ENCODE measurements at places on chromosomes 4 and X.

- no peak for DNase-seq
Measured at GRCh38 chr4:105215609-105216313, 69.1 kb downstream of the TET2 start.

- DNase-seq, result peak; percentile 91
Measured at GRCh38 chrX:153953342-153953830, 8.9 kb upstream of the RENBP start.

DNA sequence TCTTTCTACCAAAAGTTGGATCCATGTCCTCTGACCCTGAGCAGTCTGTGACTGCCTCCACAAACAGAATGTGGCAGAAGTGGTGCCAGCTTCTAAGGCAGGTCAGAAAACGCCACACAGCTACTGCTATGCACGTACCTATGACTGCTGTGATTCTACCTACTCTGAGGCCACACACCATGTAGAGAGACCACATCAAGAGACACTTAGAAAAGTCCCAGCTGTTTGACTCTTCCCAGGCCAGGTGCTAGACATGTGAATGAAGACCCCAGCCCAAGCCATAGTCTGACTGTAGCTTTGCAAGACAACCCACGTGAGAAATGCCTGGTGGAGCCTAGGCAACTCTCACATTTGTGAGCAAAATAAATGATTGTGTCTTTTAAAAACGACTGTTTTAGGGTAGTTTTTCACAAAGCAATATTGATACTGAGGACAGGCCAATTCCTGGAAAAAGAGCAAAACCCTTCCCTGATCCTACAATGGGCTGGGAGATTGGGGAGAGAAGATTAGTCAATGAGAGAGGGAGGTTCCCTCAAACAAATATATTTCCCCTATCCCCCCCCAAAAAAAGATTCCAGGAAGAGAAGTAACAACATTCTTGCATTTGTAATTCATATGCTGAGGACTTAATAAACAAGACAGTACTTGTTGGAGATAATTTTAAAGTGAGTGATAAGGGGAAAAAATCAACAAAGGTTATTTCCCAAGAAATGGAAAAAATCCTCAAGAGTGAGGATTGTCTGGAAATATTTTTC lies 33.3 kb downstream of the FRYL start:
- no peak for DNase-seq

DNA sequence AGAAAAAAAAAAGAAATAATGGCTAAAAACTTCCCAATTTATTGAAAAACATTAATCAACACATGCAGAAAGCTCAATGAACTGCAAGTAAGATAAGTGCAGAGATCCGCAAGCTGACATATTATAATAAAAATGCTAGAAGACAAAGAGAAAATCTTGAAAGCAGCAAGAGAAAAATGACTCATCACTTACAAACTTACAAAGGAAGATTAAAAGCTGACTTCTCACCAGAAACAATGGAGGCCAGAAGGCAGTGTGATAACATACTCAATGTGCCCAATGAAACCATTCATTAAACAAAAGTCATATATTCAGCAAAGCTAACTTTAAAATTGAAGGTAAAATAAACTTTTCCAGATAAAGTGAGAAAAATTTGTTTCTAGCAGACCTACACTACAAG lies 7.3 kb upstream of the BRWD3 start:
- DNase-seq, result no peak

DNA sequence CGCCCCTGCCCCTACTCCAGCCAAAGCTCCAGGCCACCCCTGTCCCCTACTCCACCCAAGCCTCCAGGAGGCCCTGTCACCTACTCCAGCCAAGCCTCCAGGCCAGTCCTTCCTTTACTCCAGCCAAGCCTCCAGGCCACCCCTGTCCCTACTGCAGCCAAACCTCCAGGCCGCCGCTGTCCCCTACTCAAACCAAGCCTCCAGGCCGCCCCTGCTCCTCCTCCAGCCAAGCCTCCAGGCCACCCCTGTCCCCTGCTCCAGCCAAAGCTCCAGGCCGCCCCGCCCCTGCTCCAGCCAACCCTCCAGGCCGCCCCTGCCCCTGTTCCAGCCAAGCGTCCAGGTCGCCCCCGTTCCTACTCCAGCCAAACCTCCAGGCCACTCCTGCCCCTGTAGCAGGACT lies 5.1 kb upstream of the ASMT start:
- no peak for DNase-seq

DNA sequence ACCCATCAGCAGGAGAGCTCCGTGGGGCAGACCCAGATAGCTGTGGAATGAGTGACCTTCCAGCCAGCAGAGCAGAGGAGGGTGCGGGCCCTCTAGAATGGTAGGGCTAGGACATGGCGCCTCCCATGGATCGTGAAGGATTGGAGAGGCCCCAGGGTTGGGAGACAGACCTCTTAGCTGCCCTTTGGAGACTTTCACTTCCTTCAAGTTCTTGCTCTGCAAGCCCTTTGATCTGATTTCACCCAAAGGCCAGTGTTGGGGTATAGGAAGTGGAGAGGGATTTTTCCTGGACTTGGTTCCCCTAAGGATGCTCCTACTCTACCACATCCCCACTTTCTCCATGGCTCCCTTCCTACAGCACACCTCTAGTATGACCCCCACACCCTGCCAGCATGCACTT lies 3.0 kb downstream of the SASH3 start:
- no peak for DNase-seq

- DNase-seq, result no peak
Measured at GRCh38 chr4:76208005-76208765, 5.4 kb downstream of the SCARB2 start.

DNA sequence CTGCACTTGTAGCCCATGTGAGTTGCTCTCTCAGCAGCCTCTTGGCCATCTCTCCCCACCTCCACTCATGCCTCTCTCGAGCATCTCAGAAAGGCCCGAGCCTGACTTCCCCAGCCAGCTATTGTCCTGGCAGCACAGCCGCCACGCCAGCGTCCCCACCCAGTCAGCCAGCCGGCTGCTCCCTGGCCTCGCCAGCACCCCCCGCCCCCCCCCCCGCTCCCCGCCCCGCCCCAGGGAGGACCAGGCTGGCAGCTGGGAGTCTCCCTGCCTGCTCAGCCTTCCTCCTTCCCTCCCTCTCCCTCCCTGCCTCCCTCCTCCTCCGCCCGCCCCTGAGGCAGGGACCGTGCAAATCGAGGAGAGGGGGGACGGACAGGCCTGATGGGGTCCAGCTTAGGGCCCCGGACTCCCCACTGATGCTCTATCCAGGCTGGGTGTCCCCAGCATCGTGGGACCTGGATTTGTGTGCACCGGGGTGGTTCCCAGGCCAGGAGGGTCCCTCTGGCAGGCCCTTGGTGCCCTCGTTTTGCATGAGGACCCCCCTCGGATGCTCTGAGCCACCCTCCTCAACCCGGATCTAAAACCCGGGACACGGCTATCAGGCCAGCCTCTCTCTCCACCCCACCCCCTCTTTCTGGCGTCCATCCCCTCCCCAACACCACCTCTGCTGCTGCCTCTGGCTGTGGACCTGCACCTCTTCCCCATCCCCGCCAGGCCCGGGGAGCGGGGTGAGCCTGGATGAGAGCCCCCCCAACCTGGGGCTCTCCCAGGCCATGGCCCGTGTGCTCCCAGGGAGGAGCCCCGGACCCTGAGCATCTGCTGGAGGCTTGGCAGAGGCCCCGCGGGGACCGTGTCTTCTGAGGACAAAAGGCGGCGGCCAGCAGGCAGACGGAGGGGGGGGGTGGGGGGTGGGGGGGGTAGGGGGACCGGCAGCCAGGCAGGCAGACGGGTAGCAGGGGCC lies at the start of gene GPR173:
Gene GPR173, plus strand, starts transcription at position 621 of the 958 bp plus-strand sequence. CDS start 27,833 bp downstream, outside the sequence.
- DNase-seq, result no peak

DNA sequence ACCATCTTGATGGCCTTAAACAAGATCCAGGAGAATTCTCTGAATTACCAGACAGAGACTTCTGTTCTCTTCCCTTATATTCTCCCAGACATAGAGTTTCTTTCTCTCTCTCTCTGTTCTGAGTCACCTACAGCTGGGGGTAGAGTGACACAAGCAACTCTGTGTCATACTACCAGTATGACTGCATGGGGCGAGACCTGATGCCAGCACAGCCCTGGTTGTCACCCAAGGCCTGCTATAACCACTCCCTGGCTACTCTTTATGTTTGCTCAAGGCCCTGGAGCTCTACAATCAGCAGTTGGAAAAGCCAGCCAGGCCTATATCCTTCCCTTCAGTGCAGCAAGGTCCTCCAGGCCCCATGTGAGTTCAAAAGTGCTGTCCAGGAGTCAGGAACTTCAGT lies 114.2 kb upstream of the TENT5D start:
- no peak for DNase-seq

GRCh38 chr4:31069151-31069550 lies 349.0 kb downstream of the PCDH7 start:
- no peak for DNase-seq

GRCh38 chr4:148443512-148444295 lies 1.5 kb upstream of the NR3C2 start:
- peak; percentile 69 for DNase-seq

DNA sequence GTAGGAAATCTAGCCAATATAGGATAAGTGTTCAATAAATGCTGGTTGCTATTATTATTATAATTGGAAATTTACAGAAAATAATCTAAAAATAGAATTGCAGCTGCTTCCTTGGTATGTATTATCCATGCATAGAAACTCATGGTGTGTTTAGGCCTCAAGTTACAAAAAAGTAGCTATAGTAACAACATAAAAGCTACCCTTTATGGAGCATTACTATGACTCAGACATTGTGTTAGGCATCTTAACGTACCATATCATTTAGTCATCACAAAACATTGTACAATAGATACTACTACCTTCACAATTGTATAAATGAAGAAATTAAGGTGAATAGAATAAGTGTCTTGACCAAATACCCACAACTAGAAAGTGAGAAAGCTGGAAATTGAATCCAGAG lies 126.9 kb upstream of the NRK start:
- DNase-seq, result no peak

DNA sequence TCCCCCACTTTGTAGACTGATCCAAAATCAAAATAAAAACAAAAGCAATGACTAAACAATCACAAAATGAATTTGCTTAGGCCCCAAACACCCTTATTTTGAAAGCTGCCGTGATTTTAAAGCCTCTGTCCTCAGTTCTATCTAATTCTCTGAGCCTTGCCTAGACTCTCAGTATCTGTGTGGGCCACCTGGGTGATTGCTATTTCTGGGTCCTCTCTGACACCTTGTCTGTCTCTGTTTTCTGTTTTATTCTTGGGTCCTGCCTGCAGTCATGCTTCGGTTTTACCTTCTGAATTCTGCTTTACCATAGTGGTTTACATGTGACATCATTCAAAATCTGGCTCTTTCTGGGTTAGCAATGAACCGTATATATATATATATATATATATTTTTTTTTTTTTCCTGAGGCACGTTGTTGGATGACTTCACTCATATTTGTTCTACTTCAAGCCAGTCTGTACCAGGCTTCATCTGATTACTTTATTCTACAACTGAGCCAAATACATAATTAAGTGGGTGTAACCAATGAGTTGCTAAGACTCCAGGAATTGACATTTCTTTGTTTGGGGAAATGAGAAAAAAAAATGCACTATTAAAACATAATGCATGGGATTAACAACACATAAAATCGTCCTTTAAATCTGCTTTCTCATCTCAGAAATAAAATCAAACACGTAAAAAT lies 710.7 kb upstream of the SLIT2 start:
- DNase-seq, result no peak

DNA sequence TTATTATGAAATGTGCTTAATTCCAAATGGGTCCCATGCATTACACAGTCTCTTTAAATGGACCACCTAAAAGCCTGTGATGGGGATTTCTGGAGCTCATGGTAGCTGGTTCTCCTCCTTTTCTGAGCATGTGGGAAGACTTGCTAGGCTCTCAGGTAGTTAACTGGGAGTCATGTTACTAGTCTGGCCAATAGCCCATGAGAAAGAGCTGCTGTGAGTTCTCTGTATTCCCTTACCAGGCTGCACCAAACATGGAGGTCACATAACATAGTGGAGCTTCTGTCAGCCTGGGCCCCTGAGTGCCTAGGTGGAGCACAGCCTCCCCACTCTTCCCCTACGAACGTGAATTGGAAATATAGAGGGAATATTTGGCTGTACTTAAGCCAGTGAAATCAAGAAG lies 198.4 kb downstream of the MAML3 start:
- DNase-seq, result no peak

GRCh38 chrX:120499301-120500072 lies 30.4 kb upstream of the LAMP2 start:
- no peak for DNase-seq
